ENCODE measurements at places on chromosomes 4 and X. TPM values are rescaled to one million over a fixed set of nuclear protein-coding genes. Genes with fewer than 3 reads are reported as not detected.

CORIN gene
- total RNA-seq: 0.11 TPM

FGFBP2 gene
- 1.0 TPM for total RNA-seq

SSX2 gene
- not detected for total RNA-seq

KLB gene
- 0.27 TPM for total RNA-seq

CCDC160 gene
- total RNA-seq: not detected

RAP2C gene
- 16.7 TPM for total RNA-seq

SOX3 gene
- not detected for total RNA-seq

IBSP gene
- not detected for total RNA-seq

GYPE gene
- 1.1 TPM for total RNA-seq

GSX2 gene
- not detected for total RNA-seq

PAGE4 gene
- total RNA-seq: not detected

PABPC1L2A gene
- not detected for total RNA-seq

INTU gene
- total RNA-seq: 11.4 TPM

GYPA gene
- total RNA-seq: not detected

MXRA5 gene
- 52.8 TPM for total RNA-seq

RAI2 gene
- 13.4 TPM for total RNA-seq

TSPAN7 gene
- total RNA-seq: 65.3 TPM

HPGD gene
- 2.6 TPM for total RNA-seq

C4orf36 gene
- total RNA-seq: 2.3 TPM

RASL11B gene
- 3.6 TPM for total RNA-seq

KDR gene
- 153 TPM for total RNA-seq

WDR17 gene
- total RNA-seq: 10.1 TPM

STPG2 gene
- total RNA-seq: 1.9 TPM

LANCL3 gene
- 0.54 TPM for total RNA-seq

CT47B1 gene
- not detected for total RNA-seq

CASK gene
- 41.6 TPM for total RNA-seq

N4BP2 gene
- total RNA-seq: 20.4 TPM

MAGIX gene
- 16.5 TPM for total RNA-seq

IRS4 gene
- 11.9 TPM for total RNA-seq

DUX4 gene
- not detected for total RNA-seq

PRR32 gene
- not detected for total RNA-seq

TLR2 gene
- 5.5 TPM for total RNA-seq

ATP10D gene
- 38.1 TPM for total RNA-seq

PITX2 gene
- not detected for total RNA-seq

CYSLTR1 gene
- total RNA-seq: 6.3 TPM

NHS gene
- total RNA-seq: 11.9 TPM

LRCH2 gene
- total RNA-seq: 4.7 TPM

RNF150 gene
- 17.3 TPM for total RNA-seq

NRK gene
- total RNA-seq: 0.67 TPM

TADA2B gene
- 17.9 TPM for total RNA-seq

UGT2B15 gene
- total RNA-seq: not detected

ARMCX2 gene
- total RNA-seq: 118 TPM

FGF16 gene
- total RNA-seq: not detected

BEX5 gene
- 19.4 TPM for total RNA-seq

SHISA3 gene
- 4.8 TPM for total RNA-seq

NSD2 gene
- 63.7 TPM for total RNA-seq

ETDB gene
- not detected for total RNA-seq

SAGE1 gene
- total RNA-seq: not detected

HTT gene
- 155 TPM for total RNA-seq

SERTM2 gene
- total RNA-seq: not detected

APELA gene
- not detected for total RNA-seq

NUDT9 gene
- total RNA-seq: 38.2 TPM

UCHL1 gene
- total RNA-seq: 93.4 TPM

TLR6 gene
- total RNA-seq: 3.0 TPM

ZXDB gene
- total RNA-seq: 15.7 TPM

All from thyroid gland (tissue), 4 donors.